Fibroblast of skin of right biceps (primary cell): ENCODE measurements at places on chromosomes 4 and X.

- no peak for DNase-seq
Observed at GRCh38 chrX:138034136-138034535, 468.2 kb downstream of the ZIC3 start.

GRCh38 chr4:76623217-76624045 is 188.4 kb downstream of the SHROOM3 start:
- DNase-seq, result peak; percentile 55

DNA sequence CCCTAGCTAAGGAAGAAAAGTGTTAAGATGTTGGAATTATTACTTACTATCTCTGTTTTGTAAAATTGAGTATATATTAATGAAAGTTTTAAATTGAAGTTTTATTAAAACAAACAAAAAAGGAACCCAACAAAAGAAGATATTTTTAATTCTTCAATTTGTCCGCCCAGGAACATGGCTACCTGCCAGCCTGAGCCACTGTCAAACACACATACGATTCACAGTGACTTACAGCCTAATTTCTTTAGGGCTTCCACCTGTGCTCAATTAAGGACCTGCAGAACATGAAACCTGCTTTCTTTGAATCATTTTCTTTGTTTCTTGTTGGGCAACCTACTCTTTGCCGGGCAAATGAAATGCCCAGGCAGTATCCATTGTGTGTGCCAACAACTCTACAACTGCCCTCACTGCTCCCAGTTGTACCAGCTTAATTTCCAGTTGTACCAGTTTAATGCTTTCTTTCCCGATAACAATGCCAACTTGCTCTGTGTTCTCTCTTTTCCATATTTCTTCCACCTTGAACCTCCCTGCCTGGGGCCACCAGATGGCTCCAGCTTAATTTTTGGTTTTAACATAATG is 181.7 kb downstream of the GBA3 start:
- no peak for DNase-seq

GRCh38 chr4:4800646-4801408 is 58.6 kb upstream of the MSX1 start:
- DNase-seq, result peak; percentile 74

DNA sequence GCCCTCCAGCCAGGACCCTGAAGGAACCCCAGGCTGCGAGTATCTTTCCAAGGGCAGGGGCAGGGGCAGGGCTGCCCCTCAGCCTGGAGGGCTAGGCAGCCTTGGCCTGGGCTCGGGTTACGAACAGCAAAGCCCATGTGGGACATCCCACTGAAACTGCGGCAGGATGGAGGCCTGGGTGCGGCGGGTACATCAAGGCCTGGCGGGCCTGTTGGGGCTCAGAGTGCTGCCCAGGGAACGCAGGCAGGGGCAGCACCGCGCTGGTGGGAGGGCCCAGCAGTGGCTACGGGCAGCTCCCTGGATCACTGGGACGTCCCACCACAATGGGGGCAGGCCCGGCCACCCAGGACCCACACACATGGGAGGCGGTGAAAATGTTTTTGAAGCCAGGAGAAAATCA is 10.9 kb downstream of the NAT8L start:
- no peak for DNase-seq

DNA sequence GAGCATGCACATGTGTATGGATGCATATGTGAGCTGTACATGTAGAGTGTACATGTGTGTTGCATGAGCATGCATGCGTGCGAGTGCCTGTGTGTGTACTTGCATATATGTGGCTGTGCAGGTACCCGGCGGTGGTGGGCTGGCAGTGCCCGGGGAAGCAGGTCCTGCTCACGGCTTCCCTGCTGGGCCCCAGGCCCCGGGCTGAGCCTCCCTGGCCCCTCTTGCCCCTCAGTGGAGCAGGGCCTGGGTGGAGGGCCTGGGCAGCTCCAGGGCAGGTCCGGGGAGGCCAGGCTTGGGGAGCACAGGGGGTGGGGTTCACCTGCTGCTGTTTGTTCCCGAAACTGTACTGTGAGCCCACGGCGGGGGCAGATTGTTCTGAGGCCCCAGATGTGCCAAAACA is 9.4 kb downstream of the NAT8L start:
- DNase-seq, result no peak

DNA sequence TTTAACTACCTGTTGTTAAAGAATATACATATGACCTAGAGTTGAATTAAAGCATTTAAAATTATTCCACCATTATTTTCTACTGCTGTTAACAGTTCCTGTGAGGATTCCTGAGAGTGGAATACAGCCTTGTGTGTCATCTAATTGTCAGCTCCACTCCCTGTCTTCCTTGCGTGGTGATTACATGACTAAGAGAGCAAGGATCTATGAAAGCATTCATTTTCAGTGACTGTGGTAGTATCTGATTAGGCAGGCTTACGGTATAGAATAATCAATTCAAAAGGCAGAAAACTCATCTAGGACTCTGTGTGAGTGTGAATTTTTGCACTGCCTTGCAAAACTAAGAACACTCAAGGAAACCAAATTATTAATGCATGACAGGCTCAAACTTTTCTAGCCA is 577.8 kb downstream of the SH3BGRL start:
- DNase-seq, result no peak

DNA sequence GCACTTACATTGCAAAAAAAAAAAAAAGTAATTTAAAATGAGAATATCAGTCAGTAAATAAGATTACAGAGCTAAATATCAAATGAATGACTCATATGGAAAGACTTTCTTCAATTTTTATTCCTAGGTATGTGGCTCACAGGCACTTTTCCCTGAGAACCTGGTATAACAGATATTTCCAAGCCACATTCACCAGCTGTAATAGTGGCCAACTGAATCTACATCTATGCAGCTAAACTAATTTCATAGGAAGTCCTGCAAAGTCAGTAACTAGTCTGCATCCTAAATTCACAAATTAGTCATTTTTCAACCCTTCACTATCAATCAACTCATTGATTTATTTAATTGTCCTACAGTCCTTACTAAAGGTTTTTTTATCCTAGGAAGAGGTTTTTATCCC is 5.6 kb downstream of the PDE5A start:
- peak; percentile 49 for DNase-seq

- no peak for DNase-seq
Observed at GRCh38 chr4:22456291-22456690, 59.6 kb downstream of the ADGRA3 start.

DNA sequence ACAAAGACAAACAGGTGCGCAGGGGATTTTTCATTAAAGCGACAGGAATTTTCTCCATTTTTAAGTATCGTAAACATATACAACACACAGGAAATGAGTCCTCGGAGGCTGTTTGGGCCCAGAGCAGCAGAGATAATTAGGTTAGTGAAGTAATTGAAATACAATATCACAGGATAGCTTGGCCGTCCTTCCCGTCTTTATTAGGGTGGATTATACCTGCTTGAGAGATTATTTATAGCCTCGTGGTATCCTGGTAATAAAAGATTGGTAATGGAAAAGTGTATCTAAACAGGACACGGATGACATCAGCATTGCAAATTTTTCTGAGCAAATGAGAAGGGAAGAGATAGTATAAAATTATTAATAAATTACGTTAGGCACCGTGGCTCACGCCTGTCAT is 68.2 kb downstream of the CRLF2 start:
- no peak for DNase-seq

- DNase-seq, result no peak
Observed at GRCh38 chr4:111946800-111947199, 198.5 kb upstream of the FAM241A start.
